Omental fat pad (tissue), 4 donors: ENCODE measurements at places on chromosomes 7 and 10. TPM values are rescaled to one million over a fixed set of nuclear protein-coding genes. Genes with fewer than 3 reads are reported as not detected.

Gene DNAJC12
- total RNA-seq = 5.2 TPM

Gene LRRC4
- 0.96 TPM for total RNA-seq

Gene CYP2C19
- total RNA-seq = 0.50 TPM

GRCh38 chr7:150856303-150857275, 4.3 kb downstream of the AOC1 start:
- no peak for DNase-seq

DNA sequence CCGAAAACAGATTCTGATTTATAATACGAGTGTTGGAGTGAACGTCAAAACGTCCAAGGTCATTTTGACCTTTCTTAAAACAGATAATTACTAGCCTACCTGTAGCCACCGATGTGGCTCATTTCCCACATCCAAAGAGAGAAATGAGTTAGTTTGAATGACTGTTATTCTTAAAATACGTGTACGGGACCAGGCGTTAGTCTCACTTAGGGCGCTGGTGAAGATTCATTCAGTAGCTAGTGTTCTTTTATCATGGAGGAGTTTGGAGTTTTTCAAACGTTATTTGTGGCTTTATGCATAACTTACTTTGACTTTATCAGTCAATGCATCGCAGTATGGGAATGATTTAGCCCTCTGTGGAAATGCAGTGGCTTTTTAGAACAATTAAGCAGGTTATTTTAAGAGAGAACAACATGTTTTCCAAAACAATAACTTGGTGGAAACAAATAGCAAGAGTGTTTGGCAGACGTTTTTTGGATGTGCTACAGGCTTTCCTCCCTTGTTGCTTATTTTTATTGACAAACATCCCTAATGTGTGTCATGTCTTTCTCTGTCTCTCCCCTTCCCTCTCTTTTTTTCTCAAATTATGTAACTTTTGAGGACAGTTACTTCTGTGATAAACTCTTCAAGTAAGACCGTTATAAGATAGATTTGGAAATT, 1.6 kb downstream of the BICC1 start:
- DNase-seq = no peak

DNA sequence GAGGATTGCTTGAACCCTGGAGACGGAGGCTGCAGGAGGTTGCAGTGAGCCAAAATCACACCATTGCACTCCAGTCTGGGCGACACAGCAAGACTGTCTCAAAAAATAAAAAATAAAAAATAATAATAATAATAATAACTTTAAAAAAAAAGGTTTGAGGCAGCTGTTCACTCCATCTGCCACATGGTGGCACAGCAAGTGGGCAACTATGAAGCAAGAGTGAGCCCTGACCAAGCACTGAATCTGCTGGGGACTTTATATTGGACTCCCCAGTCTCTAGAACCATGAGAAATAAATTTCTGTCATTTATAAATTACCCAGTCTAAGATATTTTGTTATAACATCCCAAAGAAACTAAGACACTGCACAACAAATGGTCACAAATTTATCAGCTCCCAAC, 14.6 kb upstream of the BRI3 start:
- DNase-seq = no peak

Gene FGL2
- total RNA-seq = 53.2 TPM

- DNase-seq = no peak
These were observed 64.3 kb upstream of the NKX6-2 start for GRCh38 chr10:132850246-132850645.
